ENCODE measurements at places on chromosomes 12 and 14.

- DNase-seq = no peak
Observed at GRCh38 chr12:131987552-131987951, 37.8 kb downstream of the EP400 start.

DNA sequence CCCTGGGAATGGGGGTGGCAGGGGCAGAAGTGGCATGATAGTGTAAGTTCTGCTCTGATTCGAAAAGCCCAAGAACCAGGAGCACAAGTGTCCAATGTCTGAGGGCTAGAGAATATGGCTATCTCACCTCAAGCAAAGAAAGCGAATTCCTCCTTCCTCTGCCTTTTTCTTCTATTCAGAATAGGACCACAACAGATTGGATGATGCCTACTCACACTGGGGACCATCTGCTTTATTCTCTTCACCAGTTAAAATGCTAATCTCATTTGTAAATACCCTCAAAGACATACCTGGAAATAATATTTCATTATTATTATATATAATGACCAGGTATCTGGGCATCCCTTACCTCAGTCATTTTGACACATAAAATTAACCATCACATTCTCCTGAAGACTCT, 808.7 kb downstream of the NRXN3 start:
- no peak for DNase-seq

GRCh38 chr12:19901841-19902240, 462.5 kb downstream of the AEBP2 start:
- no peak for DNase-seq

DNA sequence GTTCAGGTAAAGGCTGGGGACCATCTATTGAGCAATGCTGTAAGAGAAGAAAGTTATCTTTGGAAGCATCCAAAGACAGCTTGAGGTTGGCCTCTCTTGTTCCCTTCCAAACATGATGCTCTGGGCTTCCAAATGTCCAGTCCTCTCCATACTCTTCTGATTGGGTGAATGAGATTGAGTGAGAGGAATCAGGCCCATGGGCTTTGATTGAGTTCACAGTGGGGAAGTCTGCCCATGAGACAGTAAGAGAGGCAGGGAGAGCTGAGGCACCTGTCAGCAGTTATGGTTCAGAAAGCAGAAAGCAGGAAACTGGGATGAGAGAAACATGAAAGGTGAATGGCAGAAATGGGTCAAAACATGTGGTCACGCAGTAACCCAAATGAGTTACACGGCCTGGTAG, 1006.9 kb downstream of the VRK1 start:
- DNase-seq = no peak

GRCh38 chr14:22412926-22413411, 176.1 kb downstream of the DAD1 start:
- DNase-seq = no peak
